Dorsolateral prefrontal cortex (tissue), 122 donors: ENCODE measurements at places on chromosomes 13 and 19. TPM values are rescaled to one million over a fixed set of nuclear protein-coding genes. Genes with fewer than 3 reads are reported as not detected.

ATP4A gene
- total RNA-seq: 1.5 TPM

SUGP1 gene
- total RNA-seq: 71.7 TPM

CYP2A6 gene
- not detected for total RNA-seq

DNA sequence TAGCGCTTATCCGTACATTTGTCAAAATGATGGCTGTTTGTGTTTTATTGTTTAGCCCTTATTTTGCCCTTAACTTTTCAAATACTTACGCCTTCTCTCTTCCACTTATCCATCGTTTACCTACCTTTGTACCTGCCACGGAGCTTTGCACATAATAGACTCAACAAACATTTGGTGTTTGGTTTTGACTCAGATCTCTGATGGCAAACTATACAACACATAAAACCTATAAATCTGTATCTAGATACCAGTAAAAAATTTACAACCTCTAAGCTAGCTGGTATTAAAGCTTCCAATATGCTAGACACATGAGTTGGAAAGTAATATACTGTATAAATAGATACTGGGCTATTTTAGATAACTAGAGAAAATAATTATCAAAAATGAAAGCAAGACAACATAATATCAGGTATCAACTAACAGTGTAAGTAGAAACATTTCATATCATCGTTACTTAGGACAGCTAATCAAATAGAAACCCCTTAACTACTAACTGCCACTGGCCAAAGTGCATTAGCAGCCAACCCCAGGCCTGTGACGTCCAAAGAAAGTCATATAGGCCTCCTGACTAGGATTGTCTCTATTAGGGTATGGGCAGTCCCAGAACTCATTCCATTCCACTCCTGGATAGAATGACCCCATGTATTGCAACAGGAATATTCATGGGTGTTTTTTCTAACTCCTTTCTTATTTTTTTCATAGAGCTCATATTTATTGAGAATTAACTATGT lies 53.8 kb downstream of the KCTD12 start:
- no peak for DNase-seq

GRCh38 chr19:33862981-33863380 lies 66.3 kb downstream of the KCTD15 start:
- no peak for DNase-seq

GRCh38 chr13:96707146-96707545 lies 287.1 kb downstream of the OXGR1 start:
- DNase-seq: no peak

- DNase-seq: no peak
Measured at GRCh38 chr13:100522618-100523309, 65.8 kb downstream of the GGACT start.

DNA sequence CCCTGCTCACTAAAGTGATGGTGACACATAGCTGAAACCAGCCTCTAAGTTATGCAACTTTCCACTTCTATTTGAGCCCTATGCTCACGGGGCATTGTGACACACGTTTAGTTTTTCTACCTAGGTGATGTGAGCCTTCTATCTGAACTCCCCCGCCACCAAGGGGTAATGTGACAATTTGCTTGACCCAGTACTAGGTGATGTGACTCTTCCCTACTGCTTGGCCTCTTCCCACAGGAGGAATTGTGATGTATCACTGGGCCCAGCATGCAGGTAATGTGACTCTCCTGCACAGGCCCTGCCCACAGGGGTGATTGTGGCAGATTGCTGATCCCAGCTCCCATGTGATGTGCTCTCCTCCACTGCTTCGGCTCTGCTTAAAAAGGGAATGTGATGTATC lies 42.7 kb upstream of the ZNF43 start:
- no peak for DNase-seq

GRCh38 chr19:16208064-16208759 lies 10.5 kb downstream of the AP1M1 start:
- no peak for DNase-seq

GRCh38 chr13:100637380-100637779 lies 37.2 kb downstream of the TMTC4 start:
- DNase-seq: no peak

- DNase-seq: peak; percentile 58
Measured at GRCh38 chr19:46537136-46538097, 41.8 kb upstream of the PNMA8B start.

DNA sequence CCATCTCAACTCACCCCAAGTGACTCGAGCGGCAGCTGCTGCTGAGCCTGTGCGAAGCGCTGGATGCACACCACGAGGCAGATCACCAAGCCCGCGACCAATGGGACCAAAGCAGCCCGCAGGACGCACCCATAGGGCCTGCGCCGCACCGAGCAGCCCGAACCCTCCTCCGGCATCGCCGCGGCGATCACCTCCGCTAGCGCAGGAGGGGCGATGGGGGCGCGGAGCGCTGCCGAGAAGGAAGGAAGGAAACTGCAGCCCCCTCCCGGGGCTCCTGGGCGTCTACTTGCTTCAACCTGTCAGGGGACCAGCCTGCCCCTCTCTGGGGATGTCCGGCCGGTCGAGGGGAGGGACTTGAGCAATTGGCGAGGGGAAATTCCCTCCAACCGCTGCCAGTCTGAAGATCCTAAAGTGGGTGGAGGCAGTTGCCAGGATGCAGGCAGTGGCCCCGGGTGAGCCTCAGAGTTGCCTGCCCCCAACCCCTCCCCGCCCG lies at the start of gene CD70:
Gene CD70, minus strand, starts transcription at position 324 of the 493 bp plus-strand sequence. Its CDS starts 148 bp downstream, at position 176.
- DNase-seq: no peak

DNA sequence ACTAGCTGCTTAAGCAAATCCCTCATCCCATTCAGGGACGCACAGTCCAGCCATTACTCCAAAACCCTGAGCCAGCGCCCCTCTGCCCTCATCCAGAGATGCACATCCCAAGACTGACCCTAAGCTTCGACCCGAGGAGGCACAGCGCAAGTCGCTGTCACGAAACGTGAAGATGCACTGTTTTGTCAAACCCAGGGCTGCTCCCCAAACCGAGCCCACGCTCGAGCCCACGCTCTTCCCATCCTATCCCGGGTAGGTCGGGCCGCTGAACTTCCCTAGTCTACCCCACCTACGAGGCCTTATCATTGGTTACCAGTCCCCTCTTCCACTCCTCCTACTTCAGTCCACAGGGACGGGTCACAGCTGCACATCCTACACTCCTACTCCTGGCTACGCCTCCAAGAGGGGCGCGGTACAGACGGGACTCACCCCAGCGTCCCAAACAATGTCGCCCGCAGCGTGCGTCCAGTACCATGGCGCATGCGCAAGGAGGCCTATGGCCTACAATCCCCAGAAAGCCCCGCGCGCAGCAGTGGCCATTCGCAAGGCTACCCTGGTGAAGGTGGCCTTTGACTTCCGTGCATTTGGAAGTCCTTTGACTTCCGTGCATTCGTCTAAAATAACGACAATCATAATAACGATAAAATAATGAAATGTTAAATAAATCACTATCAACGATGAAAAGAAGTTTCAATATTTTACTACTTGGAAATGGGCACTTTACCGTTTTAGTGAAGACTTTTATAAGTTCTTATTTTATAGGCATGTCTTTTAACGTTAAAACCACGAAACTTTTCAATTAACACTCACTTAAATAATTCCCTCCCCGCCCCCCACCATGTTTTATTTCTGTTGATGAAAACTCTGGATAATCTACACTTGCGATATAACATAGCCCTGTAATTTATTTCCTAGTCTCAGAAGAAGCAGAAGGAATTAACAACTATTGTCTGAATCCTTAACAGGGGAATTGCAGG lies at the start of gene ZNF285:
Gene ZNF285, minus strand, starts transcription at position 470 of the 977 bp plus-strand sequence. CDS start 4,395 bp downstream, outside the sequence.
- peak; percentile 92 for DNase-seq

- DNase-seq: no peak
Measured at GRCh38 chr13:51768976-51769375, 35.0 kb downstream of the DHRS12 start.

DNA sequence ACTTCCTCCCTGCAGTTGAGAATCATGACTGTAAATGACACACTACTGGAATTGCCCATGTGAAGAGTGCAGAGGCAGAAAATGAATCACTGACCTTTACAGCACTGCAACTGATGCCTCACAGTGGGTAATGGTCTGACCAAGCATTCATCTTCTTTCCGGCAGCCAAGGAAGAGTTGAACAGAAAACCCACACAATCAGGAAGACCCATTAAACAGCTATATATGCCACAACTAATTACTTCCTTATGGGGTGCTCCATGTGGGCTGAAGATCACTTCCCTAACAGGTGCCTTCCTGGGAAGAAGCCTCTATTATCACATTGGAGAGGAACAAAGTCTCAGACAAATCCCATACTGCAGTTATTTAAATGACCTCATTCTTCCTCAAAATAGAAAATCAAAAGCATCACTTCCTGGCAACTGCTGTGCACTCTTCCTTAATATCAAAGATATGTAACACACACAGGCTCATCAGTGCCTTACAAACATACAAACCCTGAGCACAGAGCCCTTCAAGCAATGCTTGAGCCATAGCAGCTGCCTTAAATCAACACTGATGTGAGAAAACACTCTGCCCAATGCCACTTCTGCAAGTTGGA lies 45.8 kb downstream of the RUBCNL start:
- no peak for DNase-seq

DNA sequence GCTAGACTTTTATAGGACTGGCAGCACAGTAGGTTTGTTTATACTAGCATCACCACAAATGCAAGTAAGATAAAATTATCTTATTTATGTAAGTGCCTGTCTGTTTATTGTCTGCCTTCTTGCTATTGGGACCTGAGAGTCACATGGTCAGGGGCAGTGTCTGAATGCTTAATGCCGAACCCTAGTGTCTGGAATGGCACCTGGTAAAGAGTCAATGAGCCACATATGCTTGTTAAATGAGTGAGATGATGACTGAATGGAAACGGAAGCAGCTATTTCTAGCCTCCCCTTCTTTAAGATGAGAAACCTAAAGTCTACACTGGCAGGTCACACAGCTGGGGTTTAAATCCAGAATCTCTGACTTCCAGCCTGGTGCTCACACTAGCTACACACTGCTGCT lies 92.2 kb downstream of the STOML3 start:
- no peak for DNase-seq

- no peak for DNase-seq
Measured at GRCh38 chr13:23901365-23901764, 4.1 kb upstream of the C1QTNF9B start.

- DNase-seq: peak; percentile 68
Measured at GRCh38 chr19:19259741-19260140, 13.4 kb downstream of the TM6SF2 start.

GRCh38 chr13:29810145-29810742 lies 40.2 kb downstream of the UBL3 start:
- no peak for DNase-seq

DNA sequence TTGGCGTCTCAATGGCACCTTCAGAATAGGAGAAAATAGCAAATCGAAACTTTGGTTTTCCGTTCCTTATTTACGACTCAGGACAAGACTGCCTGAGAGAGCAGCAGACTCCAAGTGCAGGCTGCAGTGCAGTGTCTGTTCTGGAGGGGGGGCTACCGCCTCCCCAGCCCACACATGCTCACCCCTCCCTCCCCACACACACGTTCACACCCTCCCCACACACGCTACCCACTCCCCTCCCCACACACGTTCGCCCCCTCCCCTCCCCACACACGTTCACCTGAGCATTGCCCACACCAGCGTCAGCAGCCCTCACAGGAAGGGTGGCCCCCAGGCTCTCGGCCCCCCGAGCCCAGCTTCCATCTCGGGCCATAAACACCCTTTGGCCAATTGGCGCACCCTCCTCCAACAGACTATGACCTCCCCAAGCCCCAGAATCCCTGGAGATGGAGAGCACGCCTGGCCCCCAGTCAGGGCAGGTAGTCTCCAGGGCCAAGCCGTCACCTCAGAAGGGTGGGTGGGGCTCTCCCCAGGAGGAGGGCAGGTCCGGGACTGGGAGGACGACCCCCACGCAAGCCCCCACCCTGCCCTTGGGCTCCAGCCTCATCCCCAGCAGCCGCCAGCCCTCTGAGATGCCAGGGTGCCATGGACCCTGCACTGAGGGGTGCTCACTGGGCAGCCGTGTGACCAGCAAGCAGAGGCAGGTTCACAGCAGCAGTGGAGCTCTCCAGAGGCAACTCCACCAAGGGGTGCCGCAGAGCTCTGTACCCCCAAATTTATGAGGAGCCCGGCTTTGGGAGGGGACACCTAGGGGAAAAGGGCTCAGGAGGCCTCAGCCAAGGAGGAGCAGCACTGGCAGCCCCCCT lies 27.5 kb downstream of the RASA3 start:
- no peak for DNase-seq
